ENCODE measurements at places on chromosomes 16 and 17.

GRCh38 chr17:67258821-67259468 is 13.9 kb upstream of the HELZ start:
- DNase-seq, result no peak

DNA sequence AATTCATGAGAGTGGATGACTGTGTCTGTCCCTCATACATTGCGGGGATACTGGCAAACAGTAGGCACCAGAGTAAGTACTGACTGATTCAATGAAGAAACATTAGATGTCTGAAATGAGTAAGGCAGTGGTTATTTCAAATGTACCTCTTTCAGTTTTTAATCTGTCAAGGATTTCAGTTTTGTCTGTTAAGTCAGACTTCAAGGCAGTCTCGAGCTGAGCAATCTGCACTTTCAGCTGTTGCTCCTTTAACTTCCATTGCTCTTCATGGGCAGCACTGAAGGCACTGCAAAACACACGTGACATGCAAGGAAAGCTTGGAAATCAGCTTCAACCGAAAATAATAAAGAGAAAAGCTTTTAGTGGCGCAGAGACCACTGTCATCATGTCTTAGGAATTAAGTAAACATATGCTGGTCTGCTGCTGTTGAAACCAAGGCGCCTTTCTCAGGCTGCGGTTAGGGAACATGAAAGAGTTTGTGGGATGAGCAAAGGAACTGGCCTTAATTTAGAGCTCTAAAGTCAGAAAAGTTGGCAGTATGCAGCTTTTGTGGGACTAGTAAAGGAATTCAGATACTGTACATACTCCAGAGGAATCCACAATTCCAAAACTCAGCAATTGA is 38.8 kb downstream of the RPGRIP1L start:
- no peak for DNase-seq

GRCh38 chr16:85370881-85371651 is 242.1 kb upstream of the GSE1 start:
- no peak for DNase-seq

GRCh38 chr16:67953641-67954375 is 9.9 kb upstream of the LCAT start:
- no peak for DNase-seq

GRCh38 chr16:1151424-1152122 is 1.3 kb upstream of the CACNA1H start:
- DNase-seq, result no peak

- no peak for DNase-seq
Observed at GRCh38 chr16:57049678-57050077, 42.7 kb upstream of the CPNE2 start.

Data from NCI-H1417 treated with DMSO at 0.1 percent for 48 hours (cell line).